ENCODE measurements at places on chromosomes 5 and 9. TPM values are rescaled to one million over a fixed set of nuclear protein-coding genes. Genes with fewer than 3 reads are reported as not detected.

DNA sequence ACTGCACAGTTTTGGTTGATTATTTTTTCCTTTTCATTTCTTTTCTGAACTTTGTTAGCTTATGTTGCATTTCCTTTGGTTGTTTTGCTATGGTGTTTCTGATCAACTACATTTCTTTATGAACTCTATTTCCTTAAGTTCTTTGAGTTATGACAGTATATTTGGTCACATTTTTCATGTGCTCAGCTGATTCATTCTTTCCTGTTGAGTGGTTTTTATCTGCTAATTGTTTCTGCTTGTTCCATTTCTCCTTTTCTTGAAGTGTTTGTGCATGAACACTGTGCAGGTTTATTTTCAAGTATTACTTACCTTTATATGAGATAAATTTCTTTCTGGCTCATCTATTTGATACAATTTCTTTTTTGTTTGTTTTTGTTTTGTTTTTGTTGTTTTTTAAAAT lies 50.9 kb upstream of the MACIR start:
- no peak for DNase-seq

DNA sequence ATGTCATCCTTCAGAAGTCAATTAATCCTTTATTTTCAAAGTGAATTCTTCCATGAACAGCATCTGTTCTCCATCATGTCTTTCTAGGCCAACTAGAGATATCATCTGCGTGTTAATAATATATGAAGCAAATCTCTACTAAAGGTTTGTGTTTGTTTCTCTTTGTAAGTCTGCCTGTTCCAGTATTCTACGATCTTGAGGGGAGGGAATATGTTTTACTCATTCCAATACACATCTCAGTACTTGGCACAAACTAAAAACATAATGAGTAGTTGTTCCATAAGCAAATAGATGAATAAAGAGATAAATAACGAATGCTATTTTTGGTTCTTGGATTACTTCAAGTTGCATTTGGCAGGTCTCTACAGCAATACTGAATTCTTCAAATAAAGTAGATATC lies 470.7 kb upstream of the GRIN3A start:
- DNase-seq = no peak

DNA sequence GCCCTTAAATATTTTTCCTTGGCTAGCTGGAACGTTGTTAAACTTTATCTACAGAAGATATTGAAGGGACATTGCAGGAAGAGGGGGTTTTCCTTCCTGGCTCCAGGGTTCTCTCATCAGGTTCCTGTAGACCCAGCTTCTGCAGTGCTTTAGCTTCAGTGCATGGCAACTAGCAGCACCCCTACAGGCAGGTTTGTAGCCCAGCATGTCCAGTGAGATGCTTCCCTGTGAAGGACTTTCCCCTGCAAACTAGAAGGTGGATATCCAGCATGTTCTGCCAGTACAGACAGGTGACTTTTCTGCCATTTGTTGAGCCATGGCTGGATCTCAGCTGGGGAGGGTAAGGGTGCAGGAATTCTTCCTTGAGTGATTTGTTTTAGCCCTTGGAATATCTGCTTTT lies 10.4 kb downstream of the CCL28 start:
- no peak for DNase-seq

MPDZ gene
- total RNA-seq = not detected
